ENCODE measurements at places on chromosomes 5 and 9.

DNA sequence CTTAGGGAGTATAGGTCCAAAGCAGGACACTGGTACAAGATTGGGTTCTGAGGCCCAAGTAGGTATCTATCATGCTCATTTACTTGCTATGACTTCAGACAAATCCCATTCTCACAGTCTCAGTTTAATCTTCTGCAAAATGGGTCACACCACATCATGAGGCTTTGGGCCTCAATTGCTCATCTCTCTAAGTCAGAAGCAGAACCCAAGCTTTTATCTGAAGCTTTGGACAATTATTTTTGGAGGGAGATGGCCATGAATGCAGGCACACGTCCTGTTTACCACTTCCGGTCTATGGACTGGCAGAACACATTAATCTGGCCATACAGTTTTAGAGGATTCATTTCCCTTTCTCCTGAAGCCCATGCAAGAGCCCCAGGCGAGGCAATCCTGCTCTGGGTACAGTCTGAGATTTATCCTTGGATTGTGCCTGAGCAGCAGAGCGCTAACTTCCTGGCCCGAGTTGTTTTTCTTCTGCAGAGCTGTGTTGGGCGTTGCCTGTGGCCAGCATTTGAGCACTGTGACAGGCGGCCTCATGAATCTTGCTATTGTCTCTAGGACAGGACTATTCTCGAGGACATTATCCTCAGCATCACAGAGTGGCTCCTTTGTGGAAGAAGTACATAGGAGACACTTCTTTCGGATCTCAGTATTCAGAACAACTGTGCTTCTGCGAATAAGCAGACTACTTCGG, 16.1 kb downstream of the SLC22A4 start:
- H3K27me3 ChIP-seq: no peaks in the 10 kb centered on the region
- H3K4me3 ChIP-seq: no peak overlapping the region
- no peaks in the 10 kb centered on the region for H3K36me3 ChIP-seq

DNA sequence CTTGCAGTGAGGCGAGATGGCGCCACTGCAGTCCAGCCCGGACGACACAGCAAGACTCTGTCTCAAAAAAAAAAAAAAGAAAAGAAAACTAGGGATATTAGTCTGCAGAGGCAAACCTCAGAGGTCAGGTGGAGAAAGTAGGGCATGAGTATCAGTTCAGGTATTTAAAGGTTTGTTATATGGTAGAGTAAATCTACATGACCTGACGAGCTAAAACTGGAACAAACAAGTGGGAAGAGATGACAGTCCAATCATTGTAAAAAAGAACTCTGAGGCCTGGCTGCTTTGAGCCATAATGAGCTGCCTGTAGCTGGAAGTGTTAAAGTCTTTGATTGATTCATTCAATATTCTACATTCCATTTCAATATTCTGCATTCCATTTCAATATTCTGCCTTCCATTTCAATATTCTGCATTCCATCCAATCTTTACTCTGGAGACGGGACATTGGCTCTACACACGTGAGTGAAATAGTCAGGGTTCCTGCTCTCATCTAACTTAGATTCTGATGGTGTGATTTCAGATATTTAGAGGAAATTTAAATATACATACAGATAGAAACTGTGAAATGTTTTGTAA, 28.9 kb upstream of the GRAMD2B start:
- no peak overlapping the region for H3K27ac ChIP-seq
- no peak overlapping the region for H3K4me3 ChIP-seq
- no peaks in the 10 kb centered on the region for H3K27me3 ChIP-seq
- no peak for DNase-seq
- H3K36me3 ChIP-seq: 0 out of 2 replicates have a peak, but pooled peaks cover 2% of the 10 kb centered on the region

DNA sequence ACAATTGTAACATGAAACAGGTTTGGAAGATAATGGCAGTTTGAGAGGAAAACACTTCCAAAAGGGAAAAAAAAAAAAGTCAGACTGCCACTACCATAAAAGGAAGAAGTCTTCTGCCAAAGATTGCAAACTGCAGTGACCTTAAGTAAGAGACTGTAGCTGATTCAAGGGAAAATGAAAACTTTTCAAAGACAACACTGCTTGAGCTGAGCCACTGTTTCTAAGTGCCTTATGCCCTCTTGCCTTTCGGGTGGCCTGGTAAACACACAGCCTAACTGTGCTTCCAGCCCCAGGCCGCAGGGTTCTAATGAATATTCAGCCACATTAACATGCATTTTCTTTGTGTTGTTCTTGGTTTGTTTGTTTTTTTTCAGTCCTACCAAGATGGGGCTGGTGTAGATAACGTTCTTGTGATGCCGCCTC, 354.6 kb downstream of the BNC2 start:
- peaks cover 18% of the 10 kb centered on the region for H3K4me1 ChIP-seq
- H3K27ac ChIP-seq: peak overlapping the region; percentile 24
- H3K4me3 ChIP-seq: peak overlapping the region; percentile 29
- peaks cover 4% of the 10 kb centered on the region for H3K36me3 ChIP-seq
- DNase-seq: peak; percentile 81
- no peaks in the 10 kb centered on the region for H3K27me3 ChIP-seq

DNA sequence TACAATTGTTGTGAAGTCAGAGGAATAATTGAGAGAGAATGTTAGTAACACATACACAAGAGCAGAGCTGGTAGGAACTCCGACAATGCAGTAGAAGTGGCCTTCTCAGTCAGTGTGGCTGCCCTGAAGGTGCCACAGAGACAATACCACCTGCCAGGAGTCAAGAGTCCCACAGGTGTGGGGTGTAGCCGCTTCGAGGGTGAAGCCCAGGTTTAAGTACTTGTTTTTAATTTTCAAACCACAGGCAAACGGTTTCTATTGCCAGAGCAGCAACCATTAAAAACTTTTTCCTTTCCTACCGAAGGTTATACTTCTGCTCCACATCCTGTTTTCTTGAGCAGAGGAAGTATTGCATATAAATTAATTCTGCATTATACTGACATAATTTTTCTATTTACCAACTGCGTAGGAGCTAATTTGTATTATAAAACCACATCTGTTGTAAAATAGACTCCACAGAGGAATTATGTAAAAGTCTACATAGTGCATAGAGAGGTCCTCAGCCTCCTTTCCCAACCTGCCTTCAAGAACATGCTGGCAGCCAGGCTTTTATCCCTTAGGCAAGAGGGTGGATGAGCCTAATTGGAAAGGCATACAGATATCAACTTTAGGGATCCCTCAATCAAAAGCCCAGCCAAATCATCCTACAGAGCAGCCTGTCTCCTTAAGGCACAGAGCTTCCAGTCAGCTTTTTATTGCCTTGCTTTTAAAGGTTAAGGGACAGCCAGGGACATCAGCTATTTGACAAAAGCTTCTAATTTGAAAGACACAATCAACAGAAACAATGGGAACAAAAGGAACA, 12.9 kb upstream of the ACTBL2 start:
- H3K27me3 ChIP-seq: no peaks in the 10 kb centered on the region
- H3K27ac ChIP-seq: no peak overlapping the region
- H3K4me3 ChIP-seq: no peak overlapping the region
- DNase-seq: no peak
- H3K4me1 ChIP-seq: no peaks in the 10 kb centered on the region

DNA sequence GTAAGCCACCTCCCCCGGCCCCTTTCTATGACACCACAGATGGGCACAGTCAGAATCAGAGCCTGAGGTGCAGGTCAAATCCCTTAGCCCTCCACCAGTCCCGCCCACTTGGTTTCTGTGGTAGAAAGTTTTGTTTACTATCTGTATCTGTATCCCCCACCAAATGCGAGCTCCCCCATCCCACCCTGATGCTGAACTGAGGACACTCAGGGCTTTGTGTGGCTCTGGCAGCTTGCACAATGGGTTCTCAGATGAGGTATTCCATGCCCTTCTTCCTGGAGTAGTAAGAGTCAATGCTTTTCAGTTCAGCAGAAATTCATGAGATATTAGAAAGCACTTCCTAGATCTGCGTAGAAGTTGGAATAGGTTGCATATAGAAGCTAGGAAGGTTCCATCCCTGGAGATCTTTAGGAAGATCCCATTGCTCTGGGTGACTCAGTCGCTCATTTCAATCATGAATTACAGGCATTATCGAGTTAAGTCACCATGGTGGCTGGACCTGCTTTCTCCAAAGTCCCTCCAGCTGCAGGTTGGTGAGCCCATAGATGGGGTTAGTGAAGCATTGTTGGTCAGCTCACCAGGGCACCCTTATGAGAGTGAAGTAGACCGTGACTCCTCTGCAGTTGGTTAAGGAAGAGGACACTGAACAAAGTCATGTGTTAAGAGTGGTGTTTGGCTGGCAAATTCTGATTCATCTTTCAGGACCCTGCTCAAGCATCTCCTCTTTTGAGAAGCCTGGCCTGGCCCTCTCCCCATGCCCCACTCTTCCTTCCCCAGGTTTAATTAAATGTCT, 10.6 kb upstream of the KCNIP1 start:
- no peaks in the 10 kb centered on the region for H3K4me1 ChIP-seq
- DNase-seq: no peak
- no peaks in the 10 kb centered on the region for H3K36me3 ChIP-seq
- no peak overlapping the region for H3K4me3 ChIP-seq
- no peaks in the 10 kb centered on the region for H3K27me3 ChIP-seq
- no peak overlapping the region for H3K27ac ChIP-seq

DNA sequence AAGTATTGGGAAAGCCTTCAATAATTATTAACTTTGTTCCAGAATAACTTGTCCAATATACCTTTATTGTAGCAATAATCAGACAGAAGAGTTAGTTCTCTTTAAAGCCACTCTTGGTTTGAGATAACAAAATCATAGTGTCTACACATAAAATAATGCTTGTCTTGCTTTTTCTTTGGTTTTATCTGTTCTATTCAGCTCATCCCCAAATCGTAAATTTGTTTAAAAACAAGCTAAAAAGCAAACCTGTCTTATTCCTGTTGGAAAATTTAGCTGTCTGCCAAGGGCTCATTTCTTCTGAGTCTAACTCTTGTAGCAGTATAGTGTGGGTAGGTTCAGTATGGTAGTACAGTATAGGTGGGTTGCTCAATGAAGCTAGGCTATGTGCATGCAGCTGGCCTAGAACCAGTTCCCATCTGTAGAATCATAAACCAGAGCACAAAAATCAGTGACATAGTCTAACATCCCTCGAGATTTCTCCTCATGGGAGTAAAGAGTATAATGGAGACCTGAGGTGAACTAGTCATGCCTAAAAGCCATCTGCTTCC, 17.9 kb upstream of the APBA1 start:
- no peak for DNase-seq
- H3K27ac ChIP-seq: no peak overlapping the region
- no peak overlapping the region for H3K4me3 ChIP-seq
- H3K4me1 ChIP-seq: no peaks in the 10 kb centered on the region

DNA sequence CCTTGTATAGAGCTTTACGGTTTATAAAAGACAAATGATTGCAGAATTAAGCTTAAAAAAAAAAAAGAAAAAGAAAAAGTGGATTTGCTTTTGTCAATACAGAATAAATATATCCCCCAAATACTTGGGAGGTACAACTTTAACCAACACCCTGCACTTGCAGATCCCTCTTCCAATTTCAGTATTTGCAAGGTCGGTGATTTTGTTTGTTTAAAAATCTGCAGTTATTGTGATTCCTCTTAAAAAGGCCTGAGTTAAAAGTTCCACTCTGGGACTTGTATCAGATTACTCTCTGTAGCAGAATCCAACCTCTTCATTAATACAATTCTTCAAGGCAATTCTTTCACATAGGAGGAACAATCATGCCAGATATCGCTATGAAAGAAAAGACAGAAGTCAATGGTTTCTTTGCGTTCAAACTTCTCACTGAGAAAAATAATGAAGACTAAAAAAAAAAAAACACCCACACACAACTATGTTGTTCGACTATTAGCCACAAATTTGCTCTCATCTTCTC, 400.9 kb downstream of the EBF1 start:
- H3K27ac ChIP-seq: no peak overlapping the region
- no peak for DNase-seq
- no peaks in the 10 kb centered on the region for H3K27me3 ChIP-seq
- no peak overlapping the region for H3K4me3 ChIP-seq

DNA sequence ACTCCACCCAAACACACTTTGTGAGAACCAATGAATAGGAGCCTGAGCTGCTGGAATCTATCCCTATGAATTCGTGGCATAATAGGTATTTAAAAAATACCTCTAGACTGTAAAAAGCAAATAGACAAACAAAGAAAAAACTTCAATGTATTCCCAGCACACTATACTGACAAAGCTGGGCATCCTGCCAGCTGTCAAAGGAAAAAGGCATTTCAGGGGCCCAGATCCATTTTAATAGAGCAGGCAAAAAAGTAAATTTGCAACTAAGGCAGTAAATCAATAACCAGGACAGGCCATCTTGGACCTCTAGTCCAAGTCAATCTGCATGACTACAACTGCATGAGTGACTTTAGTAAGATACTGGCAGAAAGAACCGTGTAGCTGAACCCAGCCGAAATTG, 25.6 kb upstream of the LARP1 start:
- peaks cover 7% of the 10 kb centered on the region for H3K4me1 ChIP-seq
- no peaks in the 10 kb centered on the region for H3K36me3 ChIP-seq
- no peak overlapping the region for H3K27ac ChIP-seq
- no peaks in the 10 kb centered on the region for H3K27me3 ChIP-seq

DNA sequence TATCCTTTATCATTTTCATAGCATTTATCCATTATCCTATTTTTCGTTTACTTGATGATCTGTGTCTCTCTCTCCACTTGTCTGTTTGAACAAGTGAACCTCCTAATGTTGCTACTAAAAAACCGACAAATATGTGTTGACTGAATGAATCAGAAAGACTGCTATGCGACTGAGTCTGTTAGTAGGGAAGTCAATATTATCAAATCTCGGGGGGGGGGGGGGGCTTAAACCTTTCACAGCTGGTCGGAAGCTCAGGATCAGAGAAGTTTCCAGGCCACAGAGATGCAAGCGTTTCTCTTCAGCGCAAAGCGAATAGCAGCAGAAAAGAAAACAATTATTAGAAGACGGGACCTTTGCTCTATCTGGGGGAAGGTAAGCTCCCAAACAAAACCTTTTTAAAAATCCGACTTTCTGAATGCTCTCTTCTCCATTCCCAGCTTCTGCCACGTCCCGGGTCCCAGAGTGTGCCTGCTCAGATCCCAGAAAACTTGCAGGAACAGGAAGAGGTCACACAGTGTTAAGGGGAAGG, 412 bp downstream of the RIOK2 start:
- peak overlapping the region; percentile 35 for H3K27ac ChIP-seq
- no peaks in the 10 kb centered on the region for H3K27me3 ChIP-seq

DNA sequence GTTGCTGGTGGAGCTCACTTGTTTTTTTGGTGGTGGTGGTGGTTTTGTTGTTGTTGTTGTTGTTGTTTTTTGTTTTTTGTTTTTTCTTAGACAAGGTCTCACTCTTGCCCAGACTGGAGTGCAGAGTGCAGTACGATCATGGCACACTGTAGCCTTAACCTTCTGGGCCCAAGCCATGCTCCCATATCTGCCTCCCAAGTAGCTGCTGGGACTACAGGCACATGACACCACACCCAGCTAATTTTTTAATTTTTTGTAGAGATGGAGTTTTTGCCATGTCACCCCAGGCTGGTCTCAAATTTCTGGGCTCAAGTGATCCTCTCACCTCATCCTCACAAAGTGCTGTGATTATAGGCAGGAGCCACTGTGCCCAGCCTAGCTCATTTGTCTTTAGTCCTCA, 53.5 kb downstream of the NUP214 start:
- peaks cover 66% of the 10 kb centered on the region for H3K36me3 ChIP-seq
- no peaks in the 10 kb centered on the region for H3K4me1 ChIP-seq
- H3K27me3 ChIP-seq: no peaks in the 10 kb centered on the region
- no peak for DNase-seq
